CD4-positive, alpha-beta T cell treated with Interleukin-6 for 4 hours (primary cell): ENCODE measurements at places on chromosomes 5 and 9.

DNA sequence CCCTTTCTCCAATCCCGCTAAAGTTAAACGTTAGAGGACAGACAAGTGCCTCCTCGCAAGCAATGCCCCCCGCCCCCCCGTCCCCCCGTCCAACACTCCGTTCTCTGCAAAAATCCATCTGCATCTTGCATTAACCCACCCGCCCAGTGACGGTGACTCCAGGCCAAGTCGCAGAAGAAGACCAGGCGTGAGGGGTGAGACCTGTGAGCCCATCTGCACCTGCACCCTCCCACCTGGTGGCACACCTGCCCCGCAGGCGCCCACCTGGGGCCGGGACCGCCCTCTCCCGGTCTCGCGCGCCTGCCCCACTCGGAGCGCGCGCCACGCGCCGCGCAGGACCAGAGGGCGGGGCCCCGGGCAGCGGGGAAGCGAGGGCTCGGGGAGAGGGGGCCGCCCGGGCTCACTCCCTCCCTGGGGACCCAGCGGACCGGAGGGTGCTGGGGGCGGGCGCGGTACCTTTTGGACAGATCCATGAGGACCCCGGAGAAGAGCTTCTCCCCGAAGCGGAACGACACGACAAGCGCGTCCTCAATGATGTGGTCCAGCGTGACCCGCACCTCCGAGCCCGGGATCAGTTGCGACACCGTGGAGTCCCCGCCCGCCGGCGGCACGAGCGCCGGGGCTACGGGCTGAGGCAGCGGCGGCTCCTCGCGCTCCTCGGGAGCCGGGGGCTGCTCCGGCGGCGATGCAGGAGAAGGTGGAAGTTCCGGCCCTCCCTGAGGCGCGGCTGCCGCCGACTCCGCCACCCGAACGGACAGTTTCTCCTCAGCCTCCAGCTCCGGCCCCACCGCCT lies 705 bp downstream of the PWWP2A start:
- DNase-seq, result peak; percentile 71

- DNase-seq, result no peak
These were observed 672.9 kb downstream of the NR2F1-AS1 start for GRCh38 chr5:92907938-92908606.

DNA sequence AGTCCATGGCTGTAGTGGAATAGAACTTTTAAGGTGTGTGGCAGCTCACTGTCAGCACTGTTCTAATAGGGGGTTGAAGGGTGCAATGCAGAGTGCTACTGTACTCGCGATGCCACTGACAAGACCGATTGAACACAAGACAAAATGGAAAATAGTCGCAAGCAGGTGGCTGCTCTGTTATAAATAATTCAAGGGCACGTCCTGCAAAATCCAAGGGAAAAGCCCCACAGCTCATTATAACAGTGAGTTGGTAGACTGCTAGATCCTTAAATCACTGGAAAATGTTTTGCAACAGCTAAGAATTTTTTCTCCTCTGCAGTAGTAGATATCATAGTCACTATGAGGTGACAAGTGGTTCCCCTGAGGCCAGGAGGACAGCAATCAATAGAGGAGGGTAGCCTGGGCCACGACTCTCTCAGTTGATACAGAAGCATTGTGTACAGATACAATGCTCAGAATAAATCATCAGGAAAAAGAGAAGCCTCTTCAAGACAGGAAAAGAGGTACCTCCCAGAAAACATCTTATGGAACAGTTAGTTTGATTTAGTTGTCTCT lies 926.3 kb downstream of the TLE4 start:
- no peak for DNase-seq

DNA sequence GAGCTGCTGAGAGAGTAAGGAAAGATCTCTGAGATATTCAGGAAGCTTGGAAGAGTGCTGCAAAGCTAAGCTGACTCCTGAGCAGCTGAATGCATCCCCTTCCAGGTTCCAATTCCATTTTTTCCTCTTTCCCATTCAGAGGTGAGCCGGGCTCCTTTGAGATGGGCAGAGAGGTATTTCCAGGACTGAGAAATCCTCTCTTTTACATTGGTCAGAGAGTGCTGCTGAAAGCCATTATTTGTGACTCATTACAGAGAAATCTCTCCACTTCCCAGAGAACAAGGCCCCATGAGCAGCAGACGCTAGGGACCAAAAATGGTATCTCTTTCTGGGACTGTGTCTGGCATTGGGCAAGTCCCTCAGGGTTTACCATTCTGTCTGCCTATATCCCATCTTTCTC lies 3.7 kb downstream of the MCTP1 start:
- no peak for DNase-seq

DNA sequence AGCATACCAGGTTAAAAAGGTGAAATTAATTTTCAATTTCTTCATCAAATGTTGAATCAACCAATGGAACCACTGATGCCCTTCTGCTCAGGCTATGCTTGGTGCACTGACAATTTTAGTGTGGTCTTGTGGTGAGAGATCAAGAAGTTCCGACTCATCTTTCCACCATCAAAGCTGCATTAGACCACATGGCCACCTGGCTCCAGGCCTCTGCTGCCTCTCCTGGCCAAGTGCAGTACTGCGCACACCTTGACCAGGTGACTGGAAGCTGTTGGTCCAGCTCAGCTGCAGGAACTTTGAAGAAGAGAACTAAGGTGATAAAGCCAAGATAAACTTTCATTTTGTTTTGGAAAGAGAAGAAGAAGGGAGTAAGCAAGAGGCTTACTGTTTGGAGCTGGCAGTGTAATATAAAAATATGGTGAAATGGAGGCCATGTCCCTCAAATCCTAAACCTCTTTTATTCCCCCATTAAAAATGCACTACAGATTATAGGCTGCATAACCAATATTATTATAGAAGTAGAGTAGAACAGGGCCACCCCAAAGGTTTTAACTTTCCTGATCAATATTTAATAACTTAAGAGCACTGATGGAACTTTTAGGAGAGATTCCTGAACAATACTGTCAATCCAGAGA lies 315.5 kb upstream of the C9orf72 start:
- peak; percentile 7 for DNase-seq

DNA sequence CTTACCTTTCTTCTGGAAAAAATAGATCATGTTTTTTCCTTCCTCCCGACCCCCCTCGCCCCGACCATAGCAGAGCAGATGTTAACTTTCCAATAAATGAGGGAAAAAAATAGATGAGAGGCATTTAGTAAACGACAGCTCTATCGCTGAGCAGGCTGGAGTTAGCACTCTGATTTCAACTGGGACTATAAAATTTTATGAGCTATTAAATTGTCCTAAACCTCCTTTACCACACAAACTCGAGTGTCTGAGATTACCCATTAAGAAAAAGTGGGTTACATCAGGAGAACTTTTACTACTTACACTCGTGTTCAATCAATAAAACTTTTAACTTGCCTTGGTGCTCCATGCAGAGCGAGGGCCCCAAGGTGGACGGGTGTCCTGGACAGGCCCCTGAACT lies 59.8 kb upstream of the RNU6ATAC start:
- DNase-seq, result no peak

GRCh38 chr9:14653511-14653910 lies 39.7 kb downstream of the ZDHHC21 start:
- no peak for DNase-seq

DNA sequence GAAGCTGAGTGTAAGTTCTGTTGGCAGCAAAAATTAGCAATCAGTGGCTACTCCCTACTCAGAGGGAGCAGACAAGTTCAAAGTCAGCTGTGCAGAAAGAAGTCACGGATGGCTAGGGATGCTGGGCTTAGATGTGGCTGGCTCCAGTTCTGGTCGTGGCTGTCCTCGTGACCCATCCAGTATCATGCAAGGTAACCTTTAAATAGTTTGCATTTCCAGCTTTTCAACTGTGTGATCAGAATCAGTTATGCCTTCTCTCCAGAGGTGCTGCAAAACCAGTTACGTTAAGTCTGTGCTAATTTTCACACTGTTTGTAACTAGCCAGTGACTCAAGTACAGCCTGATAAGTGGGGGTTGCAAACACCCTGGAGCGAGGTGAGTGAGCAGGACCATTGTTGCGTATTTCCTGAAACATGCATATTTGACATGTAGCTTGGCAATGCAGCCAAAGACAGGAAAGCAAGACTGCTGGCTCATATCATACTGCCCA lies 302.4 kb downstream of the ATPSCKMT start:
- DNase-seq, result no peak

- no peak for DNase-seq
These were observed 3.0 kb upstream of the PDLIM4 start for GRCh38 chr5:132254321-132254977.

DNA sequence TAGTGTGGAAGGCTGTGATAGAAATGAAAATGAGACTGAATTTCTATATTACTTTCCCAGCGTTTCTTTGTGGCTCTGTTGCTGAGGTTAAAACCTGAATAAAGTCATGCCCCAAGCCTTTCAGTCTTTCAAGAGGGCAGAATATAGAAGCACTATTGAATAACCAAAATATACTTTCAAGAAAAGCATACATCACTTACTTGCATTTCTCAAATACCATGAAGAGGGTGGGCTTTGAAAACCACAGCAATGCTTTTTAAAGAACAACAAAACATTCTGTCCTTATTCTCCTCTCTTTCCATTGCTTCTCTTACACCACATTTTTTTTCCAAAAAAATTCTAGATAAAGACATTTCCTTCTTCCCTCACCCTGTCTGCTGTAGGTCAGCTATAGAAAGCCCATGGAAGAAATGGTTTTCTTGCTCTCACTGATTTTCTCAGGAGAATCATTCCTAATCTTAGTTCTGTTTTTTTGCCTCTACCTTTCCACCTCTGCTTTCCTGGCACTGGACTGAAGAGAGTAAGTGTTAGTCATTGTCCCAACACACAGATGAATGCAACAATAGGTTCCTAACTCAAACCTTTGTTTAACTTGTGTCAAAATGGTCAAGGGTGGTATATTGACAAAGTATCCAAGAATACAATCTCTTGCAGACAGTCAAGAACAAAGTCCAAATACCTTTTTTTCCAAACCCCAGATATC lies 51.6 kb downstream of the NUDT12 start:
- no peak for DNase-seq

GRCh38 chr5:60540856-60541805 lies 158.8 kb downstream of the DEPDC1B start:
- no peak for DNase-seq

GRCh38 chr5:157215514-157216167 lies 35.0 kb downstream of the ITK start:
- DNase-seq, result no peak

DNA sequence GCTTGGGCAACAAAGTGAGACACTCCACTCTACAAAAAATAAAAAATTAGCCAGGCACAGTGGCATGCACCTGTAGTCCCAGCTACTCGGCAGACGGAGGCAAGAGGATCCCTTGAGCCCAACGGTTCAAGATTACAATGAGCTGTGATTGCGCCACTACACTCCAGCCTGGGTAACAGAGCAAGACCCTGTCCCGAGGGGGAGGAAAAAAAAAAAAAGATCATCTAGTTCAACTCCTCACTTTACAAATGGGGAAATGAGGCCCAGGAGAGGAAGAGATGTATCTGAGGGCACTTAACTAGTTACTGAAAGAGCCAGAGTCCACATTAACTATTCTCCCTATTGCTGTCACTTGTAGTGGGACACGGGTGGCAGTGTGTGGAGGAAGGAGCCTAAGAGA lies 13.8 kb downstream of the PDCL start:
- no peak for DNase-seq

DNA sequence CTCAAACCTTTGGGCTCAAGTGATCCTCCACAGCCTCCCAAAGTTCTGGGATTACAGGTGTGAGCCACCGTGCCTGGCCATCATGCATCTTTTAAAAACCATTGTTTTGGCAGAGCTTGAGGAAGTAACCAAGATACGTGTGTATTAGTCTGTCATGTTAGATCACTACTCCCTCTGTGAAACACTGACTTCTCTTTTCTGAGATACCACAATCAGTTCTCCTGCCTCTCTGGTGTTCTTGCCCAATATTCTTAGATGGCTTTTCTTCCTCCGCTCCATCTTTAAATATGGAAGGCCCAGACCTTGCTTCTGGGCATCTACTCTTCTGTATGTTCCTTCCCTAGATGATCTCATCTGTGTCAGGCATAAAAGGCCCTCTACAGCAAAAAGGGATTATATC lies 14.2 kb upstream of the CCNB1 start:
- DNase-seq, result no peak

GRCh38 chr5:150073086-150073625 lies 13.2 kb downstream of the CSF1R start:
- no peak for DNase-seq

- no peak for DNase-seq
These were observed 42.2 kb upstream of the PDE8B start for GRCh38 chr5:77168161-77168878.

GRCh38 chr5:37189355-37189754 lies 59.8 kb downstream of the CPLANE1 start:
- DNase-seq, result no peak

GRCh38 chr5:34673463-34674125 lies 17.5 kb downstream of the RAI14 start:
- DNase-seq, result no peak
